Heart left ventricle (tissue), 16 donors: ENCODE measurements at places on chromosomes 1 and 21. TPM values are rescaled to one million over a fixed set of nuclear protein-coding genes. Genes with fewer than 3 reads are reported as not detected.

DNA sequence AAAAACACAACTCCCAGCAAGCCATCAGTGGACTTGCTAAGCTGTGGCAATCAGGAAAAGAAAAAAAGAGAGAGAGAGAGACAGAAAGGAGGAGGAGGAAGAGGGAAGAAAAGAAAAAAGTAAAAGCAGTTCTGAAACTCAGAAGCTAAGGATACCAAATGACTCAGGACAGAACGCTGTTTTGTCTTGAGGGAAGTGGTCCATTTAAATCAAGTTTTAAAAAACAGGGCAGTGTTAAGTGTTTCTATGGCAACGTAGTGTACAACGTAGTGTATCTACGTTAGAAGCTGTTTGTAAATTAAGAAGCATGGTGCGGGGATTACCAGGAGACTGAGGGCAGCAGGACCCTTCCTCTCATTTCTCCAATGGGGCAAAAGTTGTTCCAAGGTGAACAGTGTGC lies 5.8 kb downstream of the ADORA3 start:
- DNase-seq, result no peak

DNA sequence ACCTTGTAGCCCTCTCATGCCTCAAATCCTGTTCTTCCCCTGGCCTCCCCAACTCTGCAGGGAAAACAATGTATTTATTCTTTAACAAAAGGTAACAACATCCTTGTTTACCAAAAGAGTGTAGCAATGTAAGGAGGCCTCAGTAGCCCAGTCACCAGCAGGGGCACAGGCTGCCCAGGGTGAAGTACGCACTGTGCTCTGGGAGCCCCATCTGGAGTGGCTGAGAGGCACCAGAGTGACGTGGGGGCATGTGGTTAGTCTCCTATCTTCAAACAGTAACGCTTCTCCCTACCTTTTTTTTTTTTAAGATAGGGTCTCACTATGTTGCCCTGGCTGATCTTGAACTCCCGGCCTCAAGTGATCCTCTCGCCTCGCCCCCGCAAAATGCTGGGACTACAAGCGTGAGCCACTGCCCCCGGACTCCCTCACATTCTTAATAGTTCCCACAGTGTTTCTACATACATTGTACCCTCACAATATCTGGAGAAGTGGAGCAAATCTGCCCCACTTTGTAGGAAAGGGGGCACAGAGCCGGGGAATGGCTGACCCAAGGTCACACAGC lies 51.3 kb upstream of the ECE1 start:
- no peak for DNase-seq

The NUP210L gene
- total RNA-seq, result 0.04 TPM

DNA sequence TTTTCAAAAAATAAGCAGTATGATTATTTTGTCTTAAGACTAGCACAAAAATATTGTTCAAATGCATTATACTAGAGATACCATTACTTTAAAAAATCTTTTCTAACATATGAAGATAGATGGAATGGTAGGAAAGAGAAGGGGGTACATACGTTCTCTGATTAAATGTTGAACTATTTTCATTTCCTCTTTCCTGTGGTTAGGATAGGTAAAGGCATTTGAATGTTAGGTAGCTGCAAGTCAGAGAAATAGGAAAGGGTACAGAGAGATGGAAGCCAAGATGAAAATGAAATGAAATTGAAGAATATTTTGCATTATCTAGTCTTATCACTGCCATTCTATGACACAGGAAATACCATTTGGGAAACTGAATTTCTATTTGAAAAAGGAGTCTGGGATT lies 28.3 kb downstream of the TLCD4 start:
- DNase-seq, result no peak

GRCh38 chr1:224736619-224737352 lies 120.7 kb downstream of the CNIH3 start:
- DNase-seq, result no peak

The APOBEC4 gene
- total RNA-seq, result not detected

The AKR7A3 gene
- 0.36 TPM for total RNA-seq

DNA sequence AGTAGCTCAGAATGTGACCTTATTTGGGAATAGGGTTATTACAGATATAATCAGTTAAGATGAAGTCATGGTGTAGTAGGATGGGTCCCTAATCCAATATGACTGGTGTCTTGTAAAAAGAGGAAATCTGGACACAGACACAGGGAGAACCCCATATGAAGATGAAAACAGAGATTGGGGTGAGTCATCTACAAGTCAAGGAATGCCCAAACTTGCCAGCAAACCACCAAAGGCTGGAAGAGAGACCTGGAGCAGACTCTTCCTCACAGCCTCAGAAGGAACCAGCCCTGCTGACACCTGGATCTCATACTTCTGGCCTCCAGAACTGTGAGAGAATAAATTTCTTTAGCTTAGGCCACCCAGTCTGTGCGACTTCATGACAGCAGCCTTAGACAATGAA lies 29.9 kb downstream of the KRTAP19-8 start:
- no peak for DNase-seq

- DNase-seq, result no peak
Measured at GRCh38 chr21:32386195-32386870, 6.5 kb downstream of the URB1 start.

DNA sequence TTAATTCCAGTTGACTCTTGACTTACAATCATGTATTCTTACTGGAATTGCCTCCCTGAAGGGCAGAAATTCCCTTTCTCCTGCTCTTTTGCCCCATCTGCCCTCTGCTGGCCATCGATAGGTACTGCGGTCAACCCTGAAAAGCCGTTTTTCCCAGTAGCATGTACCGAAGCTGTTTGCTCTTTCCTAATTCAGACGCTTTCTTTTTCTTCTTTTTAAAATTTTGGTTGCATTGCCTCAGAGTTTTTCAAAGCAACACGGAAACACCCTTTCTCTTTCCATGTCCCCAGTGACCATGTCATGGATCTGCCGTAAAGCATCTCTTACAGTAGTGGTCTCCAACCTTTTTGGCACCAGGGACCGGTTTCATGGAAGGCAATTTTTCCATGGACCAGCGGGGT lies 164.2 kb upstream of the C1orf21 start:
- DNase-seq, result peak; percentile 48

DNA sequence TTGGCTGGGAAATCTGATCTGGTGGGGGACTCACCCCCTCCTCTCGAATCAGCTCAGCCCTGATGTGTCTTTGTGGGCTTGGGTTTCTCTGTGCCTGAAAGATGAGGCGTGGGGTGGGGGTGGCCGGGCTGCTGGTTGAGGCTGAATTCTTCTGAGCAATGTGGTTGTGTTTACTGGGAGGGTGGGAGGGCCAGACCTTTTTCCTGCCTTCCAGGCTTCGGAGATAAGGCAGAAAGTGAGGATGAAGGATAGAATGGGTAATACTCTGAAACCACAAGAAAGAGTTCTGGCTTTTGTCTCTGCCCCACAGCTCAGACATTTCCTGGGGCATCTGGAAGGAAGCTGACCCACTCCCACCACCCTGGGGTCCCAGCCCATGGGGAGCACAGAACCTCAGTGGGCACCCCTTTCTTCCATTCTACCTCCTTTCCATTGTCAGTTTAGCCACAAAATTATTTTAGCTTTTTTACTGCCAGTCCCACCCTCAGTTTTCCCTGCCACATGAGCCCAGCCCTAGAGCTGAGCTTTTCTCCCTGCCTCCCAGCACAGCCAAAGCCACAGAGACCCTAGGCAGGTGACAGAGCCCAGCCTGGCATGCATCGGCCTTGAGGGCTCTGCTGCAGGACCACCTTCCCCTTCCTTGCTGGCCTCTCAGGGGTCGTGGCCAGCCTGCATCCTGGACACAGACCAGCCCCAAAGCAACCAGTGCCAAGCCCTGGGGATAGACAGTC lies 11.2 kb downstream of the ALX3 start:
- no peak for DNase-seq

The CHRNB2 gene
- total RNA-seq, result not detected

DNA sequence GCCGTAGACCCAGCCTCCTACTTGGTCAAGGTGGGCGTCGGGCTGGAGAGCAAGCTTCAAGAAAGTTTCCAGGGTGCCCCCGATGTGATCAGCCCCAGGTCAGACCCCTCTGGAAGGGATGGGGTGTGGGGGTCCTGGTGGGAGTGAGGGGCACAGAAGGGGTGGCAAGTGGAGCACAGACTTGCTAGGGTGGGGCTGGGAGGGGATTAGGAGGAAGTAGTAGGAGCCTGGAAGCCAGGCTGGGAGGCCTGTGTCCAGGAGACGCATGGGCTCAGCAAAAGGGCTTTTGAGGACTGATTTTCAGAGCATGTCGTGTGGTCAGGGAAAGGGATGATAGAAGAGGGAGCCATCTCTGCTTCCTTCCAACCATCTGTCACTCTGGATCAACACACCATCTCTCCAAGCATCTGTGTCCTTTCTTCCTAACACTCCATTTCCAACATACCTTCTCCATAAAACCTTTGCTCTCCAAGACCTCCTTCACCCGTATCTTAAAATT lies 8.5 kb downstream of the TRIM46 start:
- DNase-seq, result no peak

The TRIM58 gene
- total RNA-seq, result 0.27 TPM

GRCh38 chr1:199580300-199580699 lies 447.2 kb upstream of the NR5A2 start:
- DNase-seq, result no peak

GRCh38 chr1:8090241-8090702 lies 64.2 kb upstream of the ERRFI1 start:
- no peak for DNase-seq

The GJA8 gene
- total RNA-seq, result not detected

The SLC9C2 gene
- not detected for total RNA-seq

The EVI5 gene
- total RNA-seq, result 17.4 TPM

DNA sequence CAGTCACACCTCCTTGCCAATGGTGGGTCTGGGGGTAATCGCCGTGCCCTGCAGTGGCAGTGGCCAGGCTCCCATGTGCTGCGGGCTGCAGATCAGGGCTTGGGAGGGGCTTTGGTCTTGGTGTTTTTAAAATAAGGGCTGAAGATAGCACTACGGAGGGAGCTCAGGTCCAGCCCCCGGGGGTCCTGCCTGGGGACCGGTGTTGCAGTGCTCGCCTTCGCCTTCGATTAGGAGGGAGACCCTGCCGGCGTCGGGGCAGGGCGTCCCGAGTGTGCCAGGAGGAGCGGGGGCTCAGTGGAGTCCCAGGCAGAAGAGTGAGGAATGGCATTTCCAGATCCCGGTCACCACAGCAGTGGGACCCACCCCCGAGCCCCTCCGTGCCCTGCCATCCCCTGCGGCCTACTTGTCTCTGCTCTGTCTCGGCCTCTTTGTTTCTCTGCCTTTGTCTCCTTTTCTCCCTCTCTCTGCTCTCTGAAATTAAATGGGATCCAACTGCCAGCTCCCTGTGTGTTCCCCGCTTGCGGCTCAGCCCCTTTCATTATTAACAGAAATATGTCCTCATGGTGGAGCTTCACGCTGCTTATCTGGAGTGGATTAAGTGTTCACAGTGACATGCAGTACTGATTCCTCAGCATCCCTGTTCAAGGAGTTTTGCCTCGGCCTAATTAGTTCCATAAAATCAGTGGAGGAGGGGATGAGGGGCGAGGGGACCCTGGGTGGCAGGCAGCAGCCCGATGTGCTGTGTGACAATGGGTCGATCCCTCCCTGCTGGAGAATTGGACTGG lies 44.4 kb downstream of the DMRTB1 start:
- DNase-seq, result no peak

The MYOC gene
- total RNA-seq, result 1.1 TPM

DNA sequence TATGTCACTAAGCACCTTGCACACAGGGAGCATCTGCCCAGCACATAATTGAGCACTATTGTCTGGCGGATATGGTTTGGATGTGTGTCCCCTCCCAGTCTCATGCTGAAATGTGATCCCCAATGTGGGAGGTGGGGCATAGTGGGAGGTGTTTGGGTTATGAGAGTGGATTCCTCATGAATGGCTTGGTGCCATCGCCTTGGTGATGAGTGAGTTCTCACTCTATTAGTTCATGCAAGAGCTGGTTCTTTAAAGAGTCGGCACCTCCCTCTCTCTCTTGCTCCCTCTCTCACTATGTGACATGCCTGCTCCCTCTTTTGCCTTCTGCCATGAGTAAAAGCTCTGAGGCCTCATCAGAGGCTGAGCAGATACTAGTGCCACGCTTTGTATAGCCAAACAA lies 9.5 kb downstream of the CTSK start:
- no peak for DNase-seq

The F3 gene
- 30.9 TPM for total RNA-seq

DNA sequence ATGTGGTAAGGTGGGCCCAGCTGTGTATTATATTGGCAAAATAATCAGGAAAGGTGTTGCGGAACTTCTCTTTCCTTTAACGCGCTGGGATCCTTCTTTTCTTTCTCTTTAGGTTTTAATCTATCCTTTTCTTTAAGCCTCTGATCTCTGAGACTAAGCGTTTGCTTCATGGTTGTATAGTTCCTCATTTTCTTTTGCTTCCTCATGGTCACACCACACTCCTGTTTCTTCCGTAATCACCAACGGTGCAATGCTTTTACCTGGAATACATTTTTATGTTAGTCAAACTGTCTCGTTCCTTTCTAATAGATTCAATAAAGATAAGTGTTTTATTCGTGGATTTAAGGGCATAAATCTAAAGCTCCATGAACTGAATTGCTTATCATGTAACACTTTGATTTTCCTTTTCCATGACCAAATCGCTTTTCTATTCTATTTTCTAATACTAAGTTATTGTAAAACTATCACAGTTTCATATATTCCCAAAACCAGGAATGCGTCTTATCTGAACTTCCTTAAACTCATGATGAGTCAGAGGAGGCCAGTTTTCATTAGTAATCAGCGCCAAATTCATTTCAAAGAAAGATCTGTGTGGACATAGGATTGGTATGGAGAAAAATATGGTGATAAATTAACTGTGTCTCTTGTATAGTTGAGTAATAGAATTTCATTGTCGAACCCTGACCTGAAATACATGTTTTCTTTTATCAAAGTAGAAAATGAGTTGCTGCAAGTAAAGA lies 12.2 kb downstream of the SDCCAG8 start:
- DNase-seq, result no peak

The LMX1A gene
- not detected for total RNA-seq

DNA sequence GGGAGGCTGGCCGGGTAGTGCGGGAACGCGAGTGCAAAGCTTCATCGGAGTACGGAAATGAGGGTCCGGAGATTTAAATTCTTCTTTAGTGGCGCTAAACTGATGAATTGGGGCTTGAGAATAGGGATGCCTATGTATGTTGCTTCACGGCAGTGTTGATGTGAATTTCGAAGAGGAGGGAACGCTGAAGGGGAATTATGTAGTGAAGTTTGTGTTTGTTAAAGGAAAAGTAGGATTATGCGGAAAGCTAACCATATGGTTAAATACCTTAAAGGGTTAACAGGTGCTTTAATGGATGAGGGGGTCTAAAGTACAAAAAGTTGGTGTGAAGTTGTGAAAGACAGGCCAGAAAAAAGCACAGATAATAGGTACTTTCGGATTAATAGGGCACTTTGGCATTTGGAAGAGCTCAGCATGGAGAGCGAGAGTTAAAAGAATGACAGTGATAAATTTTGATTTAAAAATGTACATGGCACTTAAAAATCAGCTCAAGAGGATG lies 1.4 kb downstream of the HS2ST1 start:
- DNase-seq, result no peak
